ENCODE measurements at places on chromosomes 16 and 17.

DNA sequence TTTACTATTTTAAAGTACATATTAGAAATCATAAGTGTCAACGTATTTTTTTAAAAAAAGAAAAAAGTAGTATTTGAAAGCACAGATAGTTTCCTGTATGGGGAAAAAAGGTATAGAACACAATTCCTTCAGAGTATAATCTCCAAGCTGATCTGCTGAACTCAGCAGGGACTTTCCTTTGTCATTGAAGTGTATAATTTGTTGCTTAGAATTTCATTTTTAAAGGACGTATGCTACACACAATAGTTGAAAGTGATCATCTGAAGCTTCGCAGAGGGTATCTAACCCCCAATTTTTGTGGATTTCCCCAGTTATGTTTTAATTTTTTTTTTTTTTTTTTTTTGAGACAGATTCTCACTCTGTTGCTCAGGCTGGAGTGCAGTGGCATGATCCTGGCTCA, 20.2 kb upstream of the MAPT start:
- DNase-seq: no peak

DNA sequence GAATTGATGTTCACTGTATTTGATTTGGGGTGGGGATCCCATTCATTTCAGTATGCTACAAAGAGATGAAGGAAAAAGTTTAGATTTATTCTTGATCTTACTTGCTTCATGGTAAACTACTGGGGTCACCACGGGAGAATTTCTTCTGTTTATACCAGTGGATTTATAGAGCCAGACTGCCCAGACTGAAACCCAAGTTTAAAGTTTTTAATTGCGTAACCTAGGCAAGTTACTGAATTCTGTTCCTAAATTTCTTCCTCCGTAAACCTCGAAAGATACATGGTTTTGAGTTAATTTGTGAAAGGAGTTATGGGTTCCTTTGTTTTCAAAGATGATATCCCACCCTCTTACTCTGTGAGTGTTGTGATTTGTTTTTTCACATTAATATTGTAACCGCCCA, 26.4 kb downstream of the PIGL start:
- no peak for DNase-seq

- DNase-seq: no peak
Measured at GRCh38 chr16:10881479-10882030, 4.6 kb downstream of the CIITA start.

DNA sequence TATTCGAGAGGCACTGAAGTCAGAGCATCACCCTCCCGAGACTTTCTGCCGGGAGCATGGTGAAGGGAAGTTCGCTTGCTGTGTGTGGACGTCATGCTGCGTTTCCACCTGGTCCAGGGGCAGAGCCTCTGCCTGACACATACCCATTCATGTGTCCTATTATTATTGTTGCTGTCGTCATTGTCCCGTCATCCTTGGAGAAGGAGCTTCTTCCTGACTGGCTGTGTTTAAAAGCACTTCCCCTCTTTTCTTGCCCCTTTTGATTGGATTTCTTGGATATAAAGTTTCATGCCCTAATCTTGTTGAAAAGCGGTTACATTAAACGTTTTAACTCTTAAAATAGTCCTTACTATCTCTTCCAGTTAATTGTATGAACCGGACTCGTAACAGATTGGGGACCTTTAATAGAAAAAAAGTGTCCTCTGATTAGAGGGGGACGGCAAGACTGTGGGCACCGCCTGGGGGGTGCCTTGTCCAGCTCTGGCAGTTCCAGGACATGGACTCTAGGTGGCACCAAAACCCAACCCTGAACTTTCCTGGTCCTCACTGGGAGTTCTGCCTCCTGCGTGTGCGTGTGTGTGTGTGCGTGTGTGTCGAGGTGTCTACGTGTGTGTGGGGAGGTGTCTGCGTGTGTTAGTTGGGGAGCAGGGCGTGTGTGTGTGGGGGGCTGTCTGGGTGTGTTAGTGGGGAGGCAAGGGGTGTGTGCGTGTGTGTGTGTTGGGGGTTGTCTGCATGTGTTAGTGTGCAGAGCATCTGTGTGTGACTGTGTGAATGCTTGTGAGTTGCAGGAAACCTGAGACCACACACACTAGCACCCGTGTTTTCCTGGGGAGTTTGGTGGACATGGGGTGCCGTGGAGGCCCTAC, 133.3 kb upstream of the CIBAR2 start:
- DNase-seq: peak; percentile 70

- no peak for DNase-seq
Measured at GRCh38 chr17:2883544-2884213, 87.4 kb downstream of the RAP1GAP2 start.

GRCh38 chr17:30557916-30558685, 80.9 kb downstream of the GOSR1 start:
- peak; percentile 39 for DNase-seq
